ENCODE measurements at places on chromosomes 12 and 14.

GRCh38 chr12:46357438-46358324 lies 14.9 kb downstream of the SLC38A2 start:
- no peak for DNase-seq

DNA sequence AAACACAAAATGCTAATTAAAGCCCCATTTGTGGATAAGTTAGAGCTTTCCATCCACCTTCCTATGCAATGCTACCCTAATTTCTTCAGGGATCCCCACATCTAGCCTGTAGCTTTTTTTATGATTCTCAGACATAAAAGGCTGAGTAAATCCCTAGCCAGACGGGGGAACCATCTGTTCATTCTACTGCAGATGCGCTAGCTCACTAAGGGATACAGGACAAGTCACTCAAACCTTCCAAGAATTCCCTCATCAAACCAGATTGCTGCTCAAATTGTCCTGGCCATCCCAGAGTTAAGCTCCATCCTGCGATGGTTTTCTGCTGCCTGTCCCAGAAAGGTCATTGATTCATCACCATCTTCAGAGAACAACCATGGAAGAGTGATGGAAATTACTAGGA lies 56.7 kb downstream of the MYRFL start:
- no peak for DNase-seq

- no peak for DNase-seq
These were observed 132.3 kb downstream of the PAPOLA start for GRCh38 chr14:96634481-96634880.

DNA sequence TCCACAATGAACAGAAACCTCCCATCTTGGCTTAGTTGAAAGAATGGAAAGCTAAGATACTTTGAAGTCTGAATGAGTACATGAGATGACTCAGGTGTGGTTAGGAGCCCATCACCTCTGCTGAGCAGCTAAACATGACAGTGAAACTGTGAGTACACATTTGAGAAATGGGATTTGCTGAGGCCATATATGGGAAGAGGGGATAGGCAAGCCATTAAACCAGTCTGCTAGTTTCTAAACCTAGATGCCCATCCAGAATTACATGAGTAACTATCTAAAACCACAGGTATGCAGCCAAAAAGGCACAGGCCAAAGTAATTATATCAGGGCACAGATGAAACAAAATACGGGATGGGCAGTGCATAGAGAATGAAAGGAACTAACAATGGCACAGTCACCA lies 41.2 kb downstream of the NKX2-1 start:
- DNase-seq: no peak

- no peak for DNase-seq
These were observed 1295.7 kb upstream of the FLRT2 start for GRCh38 chr14:84234281-84234680.

DNA sequence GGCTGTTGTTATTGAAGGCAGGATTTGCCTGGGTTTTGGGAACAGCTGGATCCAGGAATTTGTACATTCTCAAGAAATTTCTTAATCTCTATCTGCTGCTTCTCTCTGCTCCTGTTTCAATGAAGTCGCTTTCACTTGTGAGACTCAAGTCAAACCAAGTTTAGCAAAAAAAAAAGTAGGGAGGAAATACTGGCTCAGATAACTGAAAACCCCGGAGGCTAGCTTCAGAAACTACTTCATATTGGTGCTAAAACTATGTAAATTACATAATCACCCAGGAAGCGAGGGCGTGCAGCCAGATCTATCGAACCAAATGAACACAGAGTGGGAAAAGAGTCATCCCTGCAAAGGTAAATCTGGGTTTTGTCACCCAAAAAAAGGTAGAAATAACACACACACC lies 68.3 kb upstream of the FICD start:
- no peak for DNase-seq

- no peak for DNase-seq
These were observed 84.6 kb downstream of the ACACB start for GRCh38 chr12:109200825-109201495.

DNA sequence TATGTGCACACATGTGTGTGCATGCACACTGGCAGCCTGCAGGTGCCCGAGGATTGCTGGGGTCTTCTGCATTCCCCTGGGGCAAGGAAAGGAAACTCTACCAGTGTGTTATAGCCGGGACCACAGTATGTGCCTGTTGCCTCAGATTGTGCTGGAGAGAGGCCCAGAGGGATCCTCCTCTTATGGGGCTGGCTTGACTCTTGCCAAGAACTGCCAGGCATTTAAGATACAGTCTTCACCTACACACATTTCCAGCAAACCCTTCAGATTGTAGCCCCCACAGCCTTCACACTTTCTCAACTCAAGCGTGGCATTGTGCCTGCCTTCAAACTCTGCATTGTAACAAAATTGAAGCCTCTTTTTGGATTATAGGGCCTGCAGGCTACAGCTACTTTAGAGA lies 176.7 kb upstream of the DYRK2 start:
- no peak for DNase-seq

DNA sequence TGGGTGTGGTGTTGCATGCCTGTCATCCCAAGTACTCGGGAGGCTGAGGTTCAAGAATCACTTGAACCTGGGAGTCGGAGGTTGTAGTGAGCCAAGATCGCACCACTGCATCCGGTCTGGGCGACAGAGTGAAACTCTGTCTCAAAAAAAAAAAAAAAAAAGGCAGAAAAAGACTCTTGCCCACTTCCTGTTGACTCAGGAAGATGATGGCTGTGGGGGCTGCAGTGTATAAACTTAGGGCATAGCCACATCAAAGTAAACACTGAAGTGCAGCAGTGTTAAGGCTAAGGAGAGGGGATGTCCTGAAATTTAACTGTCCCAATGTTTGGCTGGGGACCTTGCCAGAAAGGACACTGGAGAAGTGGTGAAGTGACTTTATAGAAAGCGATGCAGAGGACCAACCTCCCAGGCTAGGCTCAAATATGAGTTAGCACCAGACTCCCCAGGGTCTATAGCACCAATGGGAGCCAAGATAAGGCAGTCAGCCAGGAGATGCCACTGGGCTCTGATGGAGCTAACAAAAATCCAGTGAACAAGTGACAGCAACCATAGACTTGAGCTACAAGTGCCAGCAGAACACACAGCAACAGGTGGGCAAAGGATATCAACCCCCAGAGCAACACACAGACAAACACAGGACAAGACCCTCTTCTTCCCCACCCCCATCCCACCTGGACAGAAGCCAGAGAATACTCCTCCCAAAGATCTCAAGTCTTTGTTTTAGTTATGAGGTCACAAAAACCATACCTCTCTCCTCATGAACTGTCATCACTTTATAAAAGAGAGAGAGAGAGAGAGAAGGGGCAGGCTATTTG lies 28.0 kb downstream of the NELL2 start:
- DNase-seq: no peak

DNA sequence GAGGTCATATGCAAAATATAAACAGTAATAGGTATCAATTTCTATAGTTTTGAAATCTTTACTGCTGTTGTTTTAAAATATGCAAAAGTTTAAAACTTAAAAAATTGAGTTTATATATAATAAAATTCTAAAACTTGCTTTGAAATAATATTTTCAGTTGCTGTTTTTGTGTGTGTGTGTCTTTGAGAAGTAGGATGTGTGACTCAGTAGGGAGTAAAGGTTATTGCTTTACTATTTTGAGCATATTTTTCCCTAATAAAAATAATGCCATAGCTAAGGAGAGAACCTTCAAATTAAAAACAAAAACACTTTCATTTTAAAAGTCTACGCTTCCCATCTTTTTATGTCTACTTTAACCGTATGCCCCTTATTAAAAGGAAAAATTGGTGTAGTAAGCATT lies 238.1 kb downstream of the FBXL14 start:
- DNase-seq: no peak

DNA sequence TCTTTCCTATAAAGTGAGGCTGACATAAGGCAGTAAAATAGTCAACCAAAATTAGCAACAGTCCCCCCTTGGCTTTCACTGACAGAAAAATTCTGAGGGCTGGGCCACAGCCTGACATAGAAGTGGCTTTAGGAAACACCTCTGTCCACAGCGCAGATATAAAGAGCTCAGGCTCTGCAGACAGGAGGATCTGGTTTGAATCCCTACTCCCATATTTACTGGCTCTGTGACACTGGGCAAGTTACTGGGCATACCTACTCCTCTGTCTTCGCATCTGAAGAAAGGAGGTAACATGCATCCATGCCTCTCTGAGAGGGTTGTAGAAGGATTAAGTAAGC lies 95.3 kb downstream of the STXBP6 start:
- DNase-seq: no peak

DNA sequence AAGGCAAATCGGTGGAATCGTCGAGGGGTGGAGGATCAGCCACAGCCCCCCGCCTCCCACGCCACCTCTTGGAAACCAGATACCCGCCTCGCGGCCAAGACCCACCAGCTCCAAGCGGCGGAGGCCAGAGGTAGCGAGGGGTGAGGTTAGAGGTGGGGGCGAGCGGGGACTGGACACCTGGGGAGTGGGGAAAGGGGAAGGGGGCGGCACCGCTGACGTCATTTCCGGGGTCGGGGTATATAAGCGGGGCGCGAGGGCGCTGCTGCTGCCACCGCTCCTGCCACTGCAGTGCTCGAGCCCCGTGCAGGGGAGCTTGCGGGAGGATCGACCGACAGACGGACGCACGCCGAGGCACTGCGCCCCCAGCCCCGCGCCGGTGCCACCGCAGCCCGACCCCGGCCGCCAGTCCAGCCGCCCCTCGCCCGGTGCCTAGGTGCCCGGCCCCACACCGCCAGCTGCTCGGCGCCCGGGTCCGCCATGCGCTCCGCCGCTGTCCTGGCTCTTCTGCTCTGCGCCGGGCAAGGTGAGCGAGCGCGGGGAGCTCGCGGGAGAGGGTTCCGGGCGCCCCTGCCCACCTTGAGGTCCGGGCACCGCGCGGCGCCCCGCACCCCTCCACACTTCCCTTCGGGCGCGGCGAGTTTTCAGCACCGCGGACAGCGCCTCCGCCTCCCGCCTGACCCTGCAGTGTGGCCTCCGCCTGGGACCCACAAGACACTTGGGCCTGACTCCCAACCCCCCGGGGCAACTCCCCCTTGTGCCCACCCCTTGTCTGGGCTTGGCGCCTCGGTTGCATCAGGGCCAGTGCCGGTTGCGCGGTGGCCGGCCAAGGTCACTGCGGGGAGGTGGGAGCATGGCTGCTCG lies at the start of gene CHGA:
CHGA (plus strand) TSS at position 268 of the 861 bp plus-strand sequence; CDS start at position 478, 210 bp downstream.
- DNase-seq: no peak

DNA sequence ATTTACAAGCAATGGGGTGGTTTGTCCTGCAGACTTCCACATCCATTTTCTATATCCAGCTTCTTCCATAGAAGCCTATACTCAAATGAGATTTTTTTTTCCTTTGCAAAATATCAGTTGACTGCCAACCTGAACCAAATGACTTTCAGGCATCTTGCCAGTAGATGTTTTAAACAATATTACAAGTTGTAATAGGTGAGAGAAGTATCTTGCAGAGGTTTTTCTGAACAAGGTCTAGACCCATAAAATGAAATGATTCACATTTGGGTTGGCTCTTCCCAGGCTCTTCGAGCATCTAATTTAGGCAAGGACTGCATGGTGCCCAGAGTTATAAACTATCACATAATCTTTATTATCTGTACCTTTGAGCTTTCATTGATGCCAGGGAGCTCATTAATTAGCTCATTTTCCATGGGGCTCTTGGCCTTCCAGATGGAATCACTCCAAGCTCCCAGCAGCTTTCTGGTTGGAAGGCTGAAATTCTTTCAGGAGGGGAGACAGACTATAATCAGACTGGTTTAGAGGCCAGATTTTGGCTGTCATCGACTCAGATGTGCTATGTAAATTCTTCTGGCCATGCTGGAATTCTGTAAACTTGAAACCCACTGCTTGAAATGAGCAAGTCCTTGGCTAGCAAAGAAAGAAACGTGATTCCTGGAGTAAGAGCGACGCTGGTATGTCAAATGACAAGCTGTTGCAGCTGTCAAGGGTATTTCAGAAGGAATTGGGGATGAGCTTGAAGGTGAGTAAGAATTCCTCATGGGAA lies 32.2 kb upstream of the DICER1 start:
- DNase-seq: no peak

DNA sequence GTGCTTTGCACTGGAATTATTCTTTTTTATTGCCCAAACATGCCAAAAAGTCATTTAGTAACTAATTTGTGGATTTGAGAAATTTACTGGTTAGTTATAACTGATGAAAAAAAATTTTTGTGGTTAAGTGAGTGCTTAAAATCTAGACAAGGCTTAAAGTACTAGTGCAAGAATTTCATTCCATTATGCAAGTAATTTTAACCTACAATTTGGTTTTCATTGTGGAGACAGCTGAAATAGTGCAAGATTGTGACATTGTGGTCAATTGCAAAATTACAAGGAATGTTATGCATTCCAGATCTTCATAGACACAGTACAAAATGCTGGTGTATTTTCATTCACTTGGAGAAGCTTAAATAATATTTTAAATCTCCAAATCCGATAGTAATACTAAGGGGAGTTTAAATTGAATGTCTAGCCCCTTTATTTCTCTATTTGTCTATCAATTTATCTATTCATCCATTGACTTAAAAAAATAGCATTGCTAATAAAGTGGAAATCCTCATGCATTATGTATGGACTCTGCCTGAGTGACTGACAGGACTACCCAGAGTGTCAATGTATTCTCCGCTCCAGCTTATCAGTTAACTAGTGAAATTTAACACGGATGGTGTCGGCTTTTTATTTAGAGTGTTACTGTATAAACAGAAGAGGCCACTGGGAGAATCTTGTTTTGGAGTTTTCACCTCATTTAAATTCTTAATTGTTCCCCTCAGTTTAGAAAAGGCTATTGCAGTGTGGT lies 125.9 kb downstream of the ALX1 start:
- peak; percentile 77 for DNase-seq

- DNase-seq: peak; percentile 66
These were observed 1.2 kb upstream of the TRIM9 start for GRCh38 chr14:51095854-51096823.

- no peak for DNase-seq
These were observed 104.5 kb upstream of the SFSWAP start for GRCh38 chr12:131606218-131606901.

DNA sequence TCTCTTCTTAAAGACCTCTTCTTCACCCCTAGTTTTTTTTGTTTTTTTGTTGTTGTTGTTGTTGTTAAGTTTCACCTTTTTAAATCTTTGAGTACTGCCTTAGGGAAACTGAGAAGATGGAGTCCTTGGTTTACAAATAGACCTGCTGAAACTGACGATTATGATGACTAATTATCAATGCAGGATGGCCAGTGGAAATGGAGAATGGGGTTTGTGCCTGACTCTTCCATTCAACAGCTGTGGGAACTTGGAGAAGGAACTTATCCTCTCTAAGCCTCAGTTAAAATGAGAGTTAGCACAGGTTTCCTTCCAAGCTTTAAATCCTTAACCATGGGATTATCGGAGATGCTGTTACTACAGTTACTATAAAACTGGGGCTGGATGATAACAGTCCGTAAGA lies 66.7 kb upstream of the PNMA1 start:
- no peak for DNase-seq

- DNase-seq: no peak
These were observed 144.7 kb upstream of the TMCC3 start for GRCh38 chr12:94795044-94795443.

DNA sequence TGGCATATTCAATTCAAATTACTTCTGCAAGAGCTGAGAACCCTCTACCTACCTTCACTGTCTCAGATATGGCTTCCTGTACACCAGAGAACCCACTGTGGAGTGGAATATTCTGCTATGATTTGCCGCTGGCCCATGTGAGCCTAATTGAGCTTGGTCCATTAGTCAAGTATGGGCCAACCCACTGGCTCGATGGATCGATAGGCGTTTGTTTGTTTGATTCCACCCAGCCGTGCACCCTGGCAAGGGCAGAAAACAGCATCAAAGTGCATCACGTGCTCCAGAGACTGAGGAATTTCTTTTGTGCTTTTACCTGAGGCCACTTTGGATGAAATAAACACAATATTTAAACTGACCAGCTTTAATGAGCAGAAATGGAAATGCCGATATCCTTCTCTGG lies 426.3 kb downstream of the AACS start:
- DNase-seq: no peak

- DNase-seq: no peak
These were observed 1.1 kb downstream of the SCN8A start for GRCh38 chr12:51592034-51592705.
